ENCODE measurements at places on chromosomes 13 and 19.

GRCh38 chr13:31209172-31209840, 9.5 kb downstream of the B3GLCT start:
- peak; percentile 26 for DNase-seq

- DNase-seq, result no peak
These were observed 748.8 kb downstream of the LIG4 start for GRCh38 chr13:107466326-107467099.

GRCh38 chr13:57314897-57315520, 148.0 kb downstream of the PRR20E start:
- no peak for DNase-seq

GRCh38 chr19:36169084-36169760, 17.0 kb upstream of the COX7A1 start:
- DNase-seq, result no peak

GRCh38 chr19:55667511-55667910, 7.5 kb upstream of the EPN1 start:
- DNase-seq, result no peak

GRCh38 chr13:30692113-30692512, 43.2 kb upstream of the ALOX5AP start:
- DNase-seq, result no peak

- no peak for DNase-seq
These were observed 193.6 kb downstream of the RAP2A start for GRCh38 chr13:97627566-97627965.

DNA sequence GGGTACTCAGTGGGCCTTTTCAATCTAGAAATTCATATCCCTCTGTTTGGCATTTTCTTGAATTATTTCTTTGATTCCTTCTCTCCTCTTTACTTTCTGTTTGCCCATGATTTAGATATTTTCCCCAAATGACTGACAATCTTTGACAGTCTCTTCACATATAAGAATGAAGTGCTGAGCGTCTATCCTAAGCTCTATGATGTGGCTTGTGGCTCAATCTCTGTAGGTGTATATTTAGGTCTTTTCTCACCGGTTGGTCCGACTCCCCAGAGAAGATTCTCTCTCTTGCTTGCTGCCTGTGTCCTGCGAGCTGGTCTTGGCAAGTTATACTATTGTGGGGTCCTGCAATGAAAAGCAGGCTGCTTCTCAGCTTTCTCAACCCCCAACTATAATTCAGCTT, 29.0 kb downstream of the FLT3 start:
- no peak for DNase-seq

DNA sequence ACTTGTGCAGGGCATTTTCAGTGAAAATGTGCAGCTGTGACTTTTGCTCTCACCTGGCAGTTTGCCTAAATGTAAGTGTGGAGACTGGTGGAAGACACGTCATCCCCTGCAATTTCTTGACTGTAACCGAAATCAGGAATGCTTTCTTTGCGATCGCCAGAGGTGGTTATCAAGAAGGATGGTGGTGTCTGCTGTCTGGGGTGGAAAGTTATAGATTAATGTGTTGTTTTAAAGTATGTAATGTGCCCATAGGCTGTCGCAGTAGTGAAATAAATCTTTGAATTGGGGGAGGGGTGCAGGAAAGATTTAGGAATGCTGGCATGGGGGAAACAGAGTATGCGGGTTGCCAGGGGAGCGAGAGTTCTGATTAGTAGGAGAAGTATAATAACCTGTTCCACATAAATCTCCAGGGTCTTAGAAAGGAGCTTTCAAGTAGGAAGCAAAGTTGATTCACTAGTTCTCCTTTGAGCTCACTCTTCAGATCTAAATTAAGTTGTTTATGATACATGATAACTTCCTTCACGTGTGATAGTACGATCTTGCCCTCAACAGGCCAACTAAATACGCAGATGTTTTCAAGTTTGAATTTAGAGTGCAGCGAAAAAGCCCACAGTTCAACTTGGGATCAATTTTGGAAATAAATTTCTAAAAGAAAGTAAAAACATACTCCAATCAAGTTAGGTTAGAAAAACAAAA, 1520.0 kb upstream of the SLC10A2 start:
- no peak for DNase-seq

- DNase-seq, result no peak
These were observed 139.4 kb upstream of the TSC22D1 start for GRCh38 chr13:44715287-44716230.

All from CD4-positive, alpha-beta T cell treated with Interleukin-17A for 1 hour (primary cell).